Dermis blood vessel endothelial cell (primary cell): ENCODE measurements at places on chromosomes 2 and 18. TPM values are rescaled to one million over a fixed set of nuclear protein-coding genes. Genes with fewer than 3 reads are reported as not detected.

DNA sequence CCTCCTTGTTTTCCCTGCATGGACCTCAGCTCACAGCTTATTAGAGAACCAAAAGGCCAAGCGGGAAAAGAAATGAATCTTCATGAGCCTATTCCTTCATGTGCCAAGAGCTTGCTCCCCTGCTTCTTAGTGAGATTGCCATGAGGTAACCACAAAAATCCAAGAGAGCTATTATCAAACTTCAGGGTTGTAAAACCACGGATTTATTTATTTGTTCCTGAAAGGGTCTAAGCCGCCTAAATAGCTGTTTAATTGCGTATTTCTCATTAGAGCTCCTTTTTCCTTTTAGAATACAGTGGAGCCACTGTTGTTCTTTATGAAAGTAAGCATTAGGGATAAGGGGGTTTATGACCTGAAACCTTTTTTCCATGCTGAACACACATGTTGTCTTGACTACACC lies 58.0 kb downstream of the SRD5A2 start:
- DNase-seq, result no peak

GRCh38 chr2:119449521-119449920 lies 17.9 kb downstream of the TMEM37 start:
- no peak for DNase-seq

Gene ANKRD36
- 56.5 and 61.8 TPM in 2 replicates for total RNA-seq

GRCh38 chr2:216031960-216032689 lies 18.8 kb upstream of the MREG start:
- DNase-seq, result no peak

Gene ADAM23
- total RNA-seq, result 0.85 and 3.4 TPM in 2 replicates

- peak; percentile 73 for DNase-seq
Measured at GRCh38 chr18:48605408-48605845, 66.6 kb downstream of the CTIF start.

Gene APOB
- total RNA-seq, result under 0.01 and 0.09 TPM in 2 replicates

Gene BCL2L11
- total RNA-seq, result 18.9 and 27.3 TPM in 2 replicates

GRCh38 chr2:161946489-161947107 lies 127.4 kb downstream of the DPP4 start:
- peak; percentile 65 for DNase-seq

- no peak for DNase-seq
Measured at GRCh38 chr2:169047256-169048250, 16.4 kb upstream of the ABCB11 start.

GRCh38 chr2:237766340-237766739 lies 32.2 kb upstream of the RBM44 start:
- DNase-seq, result peak; percentile 12

Gene G6PC2
- total RNA-seq, result not detected in 2 replicates

Gene SLC5A7
- not detected in 2 replicates for total RNA-seq

Gene ST8SIA5
- total RNA-seq, result 0.09 TPM in 1 of 2 replicates, not detected in the other

Gene EIF2AK2
- 18.9 and 33.2 TPM in 2 replicates for total RNA-seq
